ENCODE measurements at places on chromosomes 2 and 18.

DNA sequence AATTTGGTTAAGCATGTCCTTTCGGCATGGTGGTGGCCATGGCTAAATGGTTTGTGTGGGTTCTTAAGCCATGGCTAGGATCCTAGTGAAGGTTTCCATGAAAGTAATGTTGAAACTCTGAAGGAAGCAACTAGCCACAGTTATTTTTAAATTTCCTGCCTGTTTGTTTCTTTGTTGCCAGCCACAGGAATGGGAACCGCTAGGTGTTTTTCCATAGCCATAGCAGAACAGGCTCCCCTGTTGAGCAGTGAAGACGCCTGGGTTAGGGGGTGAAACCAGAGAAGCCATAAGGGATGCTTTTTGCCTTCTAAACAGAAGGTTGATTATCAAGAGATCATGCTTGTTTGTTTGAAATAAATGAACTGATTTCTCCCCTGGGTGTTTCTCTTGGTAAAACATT, 60.1 kb upstream of the CHMP1B start:
- DNase-seq, result no peak

DNA sequence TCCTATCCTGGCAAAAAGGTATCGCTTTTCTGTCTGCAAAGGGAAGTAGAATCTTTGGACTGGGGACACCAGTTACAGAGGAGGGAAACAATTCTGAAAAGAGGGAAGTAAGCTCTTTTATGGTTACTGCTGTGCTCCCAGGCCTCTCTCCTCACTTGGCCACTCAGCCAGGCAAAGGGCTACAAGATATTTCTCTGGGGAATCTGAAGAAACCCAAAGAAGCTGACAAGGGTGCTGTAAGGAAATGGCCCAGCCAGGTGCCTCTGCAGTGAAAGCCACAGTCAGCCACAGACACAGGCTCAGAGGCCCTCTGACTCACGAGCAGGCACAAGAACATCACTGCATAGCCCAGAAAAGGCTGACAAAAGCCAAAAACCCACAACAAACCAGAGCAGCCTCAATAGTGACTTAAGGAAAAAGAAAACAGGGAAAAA, 5.8 kb downstream of the HDLBP start:
- no peak for DNase-seq

DNA sequence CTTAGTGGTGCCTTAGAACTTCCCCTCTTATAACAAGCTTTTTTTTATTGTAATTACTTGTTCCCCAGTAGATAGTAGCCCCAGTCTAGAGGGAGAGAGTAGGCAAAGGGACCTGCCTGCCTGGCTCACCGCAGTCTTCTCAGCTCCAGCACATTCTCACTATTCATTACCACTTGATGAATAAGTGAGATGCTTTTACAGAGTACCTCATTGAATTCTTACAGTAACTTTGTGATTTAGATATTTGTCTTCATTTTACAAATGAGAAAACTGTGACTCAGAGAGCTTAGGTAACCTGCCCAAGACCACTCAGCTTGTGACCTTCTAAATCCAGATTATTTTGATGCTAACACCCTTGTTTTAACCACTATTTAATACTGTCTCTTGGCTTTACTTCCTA, 77.8 kb downstream of the CHRNA1 start:
- no peak for DNase-seq

- no peak for DNase-seq
Measured at GRCh38 chr2:222174450-222174849, 124.3 kb downstream of the PAX3 start.

- no peak for DNase-seq
Measured at GRCh38 chr2:172395503-172395902, 31.9 kb upstream of the ITGA6 start.
